ENCODE measurements at places on chromosomes 12 and 14. TPM values are rescaled to one million over a fixed set of nuclear protein-coding genes. Genes with fewer than 3 reads are reported as not detected.

Gene PLEKHG7
- polyA plus RNA-seq = 0.68 TPM

Gene DHRS2
- 41.7 TPM for polyA plus RNA-seq

Gene LRP1-AS
- not detected for polyA plus RNA-seq

Gene TAS2R20
- polyA plus RNA-seq = 3.2 TPM
